Activated gamma-delta T cell (primary cell): ENCODE measurements at places on chromosomes 2 and 18.

- DNase-seq: no peak
Measured at GRCh38 chr2:127047054-127047453, 59.9 kb downstream of the BIN1 start.

DNA sequence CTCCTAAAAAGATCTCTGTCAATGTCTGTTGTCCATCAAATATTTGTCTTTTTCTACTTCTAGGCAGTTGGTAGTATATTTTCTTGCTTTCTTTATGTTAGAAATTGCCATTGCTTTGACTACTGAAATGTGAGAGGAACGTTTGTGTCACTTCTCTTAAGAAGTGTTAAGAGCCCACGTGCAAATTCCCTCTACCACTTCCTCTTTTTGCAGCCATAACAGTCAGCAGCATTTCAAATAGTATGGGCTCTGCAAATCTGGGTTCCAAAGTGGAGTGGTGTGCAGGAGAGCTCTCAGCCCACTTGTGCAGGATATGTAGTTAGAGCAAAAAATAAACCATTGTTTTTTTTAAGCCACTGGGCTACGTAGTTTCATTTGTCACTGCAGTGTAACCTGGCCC lies 314.0 kb downstream of the MEIS1 start:
- no peak for DNase-seq

GRCh38 chr2:43199492-43200488 lies 26.6 kb downstream of the ZFP36L2 start:
- DNase-seq: no peak

DNA sequence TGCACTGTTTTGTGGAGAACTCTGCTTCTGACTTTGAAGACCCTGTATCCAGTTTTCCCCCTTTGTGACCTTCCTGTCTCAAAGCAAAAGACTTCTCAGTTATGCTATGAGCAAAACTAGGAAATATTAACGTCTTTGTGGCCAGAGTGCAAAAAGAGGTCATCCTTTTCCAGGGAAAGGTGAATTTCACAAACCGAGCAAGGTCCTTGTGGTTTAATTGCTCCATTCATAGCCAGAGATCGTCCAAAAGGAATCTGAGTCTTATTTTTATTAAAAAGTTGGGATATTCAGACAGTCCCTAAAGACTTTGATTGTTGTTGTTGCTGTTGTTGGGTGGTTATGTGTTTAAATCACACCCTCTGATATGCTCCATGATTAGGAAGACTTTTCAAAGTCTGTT lies 77.4 kb downstream of the NAB1 start:
- no peak for DNase-seq

DNA sequence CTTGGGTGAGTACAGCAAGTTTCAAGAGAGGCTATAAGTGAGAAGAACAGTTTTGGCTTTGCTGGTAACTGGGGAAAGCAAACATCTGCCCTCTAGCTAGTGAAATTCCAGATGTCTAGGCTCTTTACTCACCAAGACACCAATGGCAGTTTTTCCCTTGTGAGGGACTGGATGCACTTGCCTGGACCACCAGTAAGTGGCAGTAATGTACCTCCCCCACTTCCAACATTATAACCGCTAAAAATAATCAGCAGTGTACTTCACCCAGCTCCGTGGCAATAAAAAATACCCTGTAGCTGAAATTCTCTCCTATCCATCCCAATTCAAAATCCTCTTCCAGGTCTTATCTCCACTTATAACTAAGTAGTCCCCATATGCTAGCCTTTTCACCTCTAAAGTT lies 383.9 kb downstream of the ARHGAP15 start:
- DNase-seq: no peak

DNA sequence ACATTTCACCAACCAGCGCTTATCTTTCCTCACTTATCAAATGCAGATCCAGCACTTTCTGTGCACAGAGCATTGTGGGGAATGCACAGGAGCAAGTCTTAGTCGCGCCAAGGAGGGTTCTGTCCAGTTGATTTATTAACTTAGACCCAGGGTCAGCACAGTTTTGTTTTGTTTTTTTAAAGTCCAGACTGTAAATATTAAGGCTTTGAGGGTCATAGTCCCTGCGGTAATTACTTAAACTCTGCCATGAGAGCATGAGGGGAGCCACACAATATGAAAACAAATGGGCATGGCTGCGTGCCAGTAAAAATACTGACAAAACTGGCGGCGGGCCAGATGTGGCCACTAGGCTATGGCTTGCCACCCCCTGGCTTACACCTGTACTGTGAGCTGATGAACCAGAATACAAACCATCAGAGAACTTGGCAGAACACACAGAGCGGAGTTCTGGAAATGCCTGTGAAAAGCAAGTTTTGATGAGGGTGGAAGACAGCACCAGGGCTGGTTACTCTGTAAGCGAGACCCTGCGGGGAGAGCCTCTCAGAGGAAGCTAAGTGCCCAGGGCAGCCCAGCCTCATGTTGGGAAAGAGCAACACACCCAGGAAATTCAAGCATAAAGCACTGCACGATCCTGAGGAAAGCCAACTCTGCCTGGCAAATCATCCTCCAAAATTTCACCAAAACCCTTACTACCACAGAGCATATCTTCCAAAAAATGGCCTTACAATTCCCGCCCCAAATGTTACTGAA lies 43.6 kb downstream of the L3MBTL4 start:
- no peak for DNase-seq

- no peak for DNase-seq
Measured at GRCh38 chr2:37797081-37797480, 125.6 kb upstream of the CDC42EP3 start.

GRCh38 chr2:119856469-119856901 lies 96.8 kb downstream of the PTPN4 start:
- DNase-seq: no peak

- DNase-seq: no peak
Measured at GRCh38 chr2:122692400-122693083, 937.1 kb downstream of the TSN start.

GRCh38 chr2:30701782-30702181 lies 105.5 kb downstream of the CAPN13 start:
- DNase-seq: no peak

GRCh38 chr2:23433282-23433681 lies 48.3 kb downstream of the KLHL29 start:
- DNase-seq: no peak

- peak; percentile 65 for DNase-seq
Measured at GRCh38 chr18:51153659-51154371, 43.7 kb downstream of the MEX3C start.

- DNase-seq: no peak
Measured at GRCh38 chr18:7002107-7002506, 115.5 kb downstream of the LAMA1 start.

- no peak for DNase-seq
Measured at GRCh38 chr2:215833531-215834162, 179.7 kb downstream of the MREG start.

GRCh38 chr2:31675485-31675901 lies 94.8 kb upstream of the SRD5A2 start:
- no peak for DNase-seq

- no peak for DNase-seq
Measured at GRCh38 chr2:27105981-27106380, 12.9 kb downstream of the CGREF1 start.

DNA sequence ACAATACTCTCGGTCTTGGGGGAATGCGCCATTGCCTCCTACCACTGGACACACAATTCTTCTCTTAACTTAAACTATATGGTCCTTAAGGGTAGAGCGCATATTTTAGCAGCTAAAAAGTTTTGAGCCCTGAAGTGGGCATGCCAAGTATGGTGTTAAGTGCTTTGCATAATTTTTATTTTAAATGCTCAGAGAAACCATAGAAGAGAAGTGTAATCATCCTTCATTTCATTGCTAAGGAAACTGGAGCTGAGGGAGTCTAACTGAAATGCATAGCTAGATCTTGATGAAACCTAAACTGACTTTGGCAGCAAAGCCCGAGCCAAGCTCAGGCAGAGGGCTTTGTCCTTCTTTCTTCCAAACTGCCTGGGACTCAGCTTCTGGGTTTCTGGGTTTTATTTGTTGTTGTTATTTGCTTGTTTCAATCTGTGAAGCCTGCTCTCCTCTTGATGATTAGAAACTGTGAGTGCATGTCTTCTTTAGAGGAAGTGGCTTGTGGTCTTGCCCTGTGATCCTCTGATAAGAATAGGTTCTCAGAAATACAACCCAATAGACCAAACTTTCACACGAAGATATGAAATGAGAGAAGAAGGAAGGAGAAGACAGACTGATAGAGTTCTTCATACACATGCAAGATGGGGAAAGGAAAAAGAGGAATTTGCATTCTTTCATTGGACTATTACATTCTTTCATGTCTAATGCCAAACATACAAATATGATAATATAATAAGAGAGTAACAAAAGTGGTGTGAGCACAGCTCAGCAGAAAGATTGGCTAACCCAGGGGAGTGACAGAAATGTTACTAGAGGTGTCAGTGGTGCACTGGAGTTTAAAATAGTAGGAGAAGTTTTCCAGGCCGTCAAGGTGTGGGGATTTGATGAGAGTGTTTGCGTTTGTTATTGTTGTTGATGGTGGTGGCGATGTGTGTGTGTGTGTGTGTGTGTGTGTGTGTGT lies 7.5 kb upstream of the RNF144A start:
- DNase-seq: no peak

GRCh38 chr2:70126413-70126812 lies 39.1 kb downstream of the PCBP1 start:
- no peak for DNase-seq

DNA sequence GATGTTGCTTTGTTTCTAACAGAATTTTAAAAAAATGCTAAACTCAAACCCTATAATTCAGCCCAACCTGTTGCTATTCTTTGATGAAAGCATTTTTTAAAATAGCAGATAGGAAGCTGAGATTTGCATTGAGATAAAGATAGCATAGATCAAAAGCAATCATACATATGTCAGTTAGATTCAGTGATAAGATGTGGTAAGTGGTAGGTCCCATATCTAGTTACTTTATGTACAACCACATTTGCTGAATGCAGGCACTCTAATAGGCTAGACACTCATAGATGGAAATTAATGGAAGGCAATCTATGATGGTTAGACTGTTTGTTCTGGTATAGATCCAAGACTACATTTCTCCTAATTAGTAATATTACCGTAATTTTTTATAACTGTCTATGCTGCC lies 27.2 kb upstream of the C1D start:
- no peak for DNase-seq

DNA sequence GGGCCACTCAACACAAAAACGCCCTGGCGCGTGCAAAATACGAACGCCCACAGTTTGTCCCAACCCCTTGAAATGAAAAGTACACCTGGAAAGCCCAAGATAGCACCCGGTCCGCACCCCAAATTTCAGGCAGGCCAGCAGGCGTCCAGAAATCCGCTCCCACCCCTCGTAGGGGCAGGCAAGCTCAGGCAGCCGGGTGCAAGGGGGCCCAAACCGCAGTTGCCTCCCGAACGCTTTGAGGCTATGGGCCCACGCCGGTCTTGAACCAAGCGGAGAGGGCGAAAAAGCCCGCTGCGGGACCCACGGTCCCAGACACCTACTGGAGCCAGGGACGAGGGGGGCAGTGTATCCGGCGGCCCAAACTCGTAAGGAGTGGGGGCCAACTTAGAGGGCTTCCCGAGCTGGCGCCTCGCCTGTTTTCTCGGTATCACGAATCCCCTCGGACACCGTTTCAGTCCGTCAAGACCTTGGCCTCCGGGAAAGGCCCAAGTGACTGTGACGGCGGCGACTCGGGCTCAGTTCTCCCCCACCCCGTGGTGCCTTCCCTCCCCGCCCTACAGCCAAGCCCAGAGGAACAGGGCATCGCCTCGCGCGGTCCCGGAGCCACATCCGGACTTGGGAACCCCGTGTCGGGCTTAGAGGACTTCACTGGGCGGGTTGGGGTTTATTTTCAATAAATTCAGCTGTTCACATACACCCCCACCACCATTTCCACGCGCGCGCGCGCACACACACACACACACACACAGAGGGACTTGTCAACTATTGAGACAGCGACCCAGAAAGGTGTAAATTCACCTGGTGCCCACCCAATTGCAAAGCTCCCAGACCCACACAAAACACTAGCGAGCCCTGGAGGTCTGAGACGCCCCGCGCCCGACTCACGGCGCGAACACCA lies 6.2 kb upstream of the SATB2 start:
- DNase-seq: no peak

DNA sequence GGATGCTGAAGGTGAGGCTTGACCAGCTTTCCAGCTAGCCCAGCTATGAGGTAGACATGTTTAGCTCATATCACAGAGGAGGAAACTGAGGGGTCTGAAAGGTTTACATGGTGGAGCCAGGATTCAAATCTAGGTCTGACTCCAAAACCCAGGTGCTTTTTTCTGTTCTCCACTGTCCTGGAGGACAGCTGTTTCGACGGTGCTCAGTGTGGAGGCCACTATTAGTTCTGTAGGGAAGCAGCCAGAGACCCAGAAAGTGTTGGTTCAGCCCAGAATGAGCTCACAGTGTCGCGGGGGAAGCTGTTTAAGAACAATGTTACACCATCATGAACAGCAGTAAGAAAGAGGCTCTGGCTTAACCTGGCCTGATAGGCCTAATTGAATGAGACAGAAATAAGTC lies 11.1 kb downstream of the PROC start:
- DNase-seq: no peak

- no peak for DNase-seq
Measured at GRCh38 chr2:215442401-215442787, 6.5 kb upstream of the FN1 start.

- no peak for DNase-seq
Measured at GRCh38 chr2:177906041-177906718, 166.4 kb downstream of the PDE11A start.

DNA sequence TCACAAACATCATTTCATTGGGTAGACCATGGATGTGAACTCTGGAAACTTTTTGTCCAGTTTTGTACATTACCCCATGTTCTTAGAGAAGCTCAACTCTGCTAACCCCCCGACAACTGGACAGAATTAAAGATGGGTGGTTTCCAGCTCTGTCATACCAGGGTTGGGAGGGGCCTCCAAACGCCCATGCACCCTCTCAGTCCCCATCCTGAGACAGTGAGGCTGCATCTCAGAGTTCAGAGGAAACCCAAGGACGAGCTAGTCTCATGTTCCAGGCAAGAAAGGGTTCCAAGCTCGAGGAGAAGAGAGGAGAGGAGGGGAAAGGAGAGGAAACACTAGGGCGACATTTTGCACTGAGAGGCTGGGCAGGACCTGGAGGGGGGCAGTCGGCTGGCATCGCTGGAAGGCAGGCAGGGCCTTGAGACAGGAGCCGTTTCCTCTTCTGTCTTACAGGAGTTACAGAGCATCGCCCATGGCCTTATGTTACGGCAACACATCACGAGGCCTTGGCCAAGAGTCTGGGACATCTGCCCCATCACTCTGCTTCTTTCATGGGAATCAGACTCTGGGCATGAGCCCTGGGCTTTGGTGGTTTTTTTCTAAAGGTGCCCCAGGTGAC lies 16.4 kb downstream of the MAL start:
- no peak for DNase-seq

DNA sequence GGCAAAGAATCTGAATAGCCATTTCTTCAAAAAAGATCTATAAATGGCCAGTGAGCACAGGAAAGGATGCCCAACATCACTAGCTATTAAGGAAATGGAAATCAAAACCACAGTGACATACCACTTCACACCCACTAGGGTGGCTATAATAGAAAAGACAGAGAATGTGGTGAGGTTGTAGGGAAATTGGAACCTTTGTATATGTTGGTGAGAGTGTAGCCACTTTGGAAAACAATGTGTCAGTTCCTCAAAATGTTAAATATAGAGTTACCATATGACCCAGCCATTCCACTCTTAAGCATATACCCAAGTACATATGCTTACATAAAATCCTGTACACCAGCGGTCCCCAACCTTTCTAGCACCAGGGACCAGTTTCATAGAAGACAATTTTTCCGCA lies 152.8 kb downstream of the SMAD2 start:
- DNase-seq: no peak
